ENCODE measurements at places on chromosomes 13 and 19.

DNA sequence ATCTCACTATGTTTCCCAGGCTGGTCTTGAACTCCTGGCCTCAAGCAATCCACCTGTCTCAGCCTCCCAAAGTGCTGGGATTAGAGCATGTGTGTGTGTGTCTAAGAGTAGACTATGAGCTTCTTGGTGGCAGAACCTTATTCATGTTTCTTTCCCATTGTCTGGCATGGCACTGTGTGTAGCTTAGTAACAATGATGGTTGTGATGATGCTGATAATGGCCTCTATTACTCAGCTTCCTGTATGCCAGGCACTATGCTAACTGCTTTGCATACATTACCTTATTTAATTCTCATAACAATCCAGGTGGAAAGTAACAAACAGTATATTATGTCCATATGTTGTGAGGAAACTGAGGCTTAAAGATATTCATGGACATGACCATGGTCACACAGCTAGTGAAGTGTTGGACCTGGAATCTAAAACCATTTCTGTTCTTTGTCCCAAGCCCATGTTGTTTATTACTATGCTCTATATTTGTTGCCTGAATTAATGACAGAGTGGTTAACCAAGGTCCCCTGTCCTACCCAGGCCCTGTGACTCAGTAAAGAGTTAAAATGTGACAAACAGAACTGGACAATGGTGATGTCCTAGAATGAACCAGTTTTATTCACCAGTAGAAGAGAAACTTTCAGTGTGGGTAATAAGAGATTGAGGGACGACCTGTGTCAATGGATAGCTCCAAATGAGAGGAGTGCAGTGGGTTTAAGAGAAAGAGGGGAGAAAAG is 109.6 kb downstream of the KLF5 start:
- DNase-seq, result no peak

DNA sequence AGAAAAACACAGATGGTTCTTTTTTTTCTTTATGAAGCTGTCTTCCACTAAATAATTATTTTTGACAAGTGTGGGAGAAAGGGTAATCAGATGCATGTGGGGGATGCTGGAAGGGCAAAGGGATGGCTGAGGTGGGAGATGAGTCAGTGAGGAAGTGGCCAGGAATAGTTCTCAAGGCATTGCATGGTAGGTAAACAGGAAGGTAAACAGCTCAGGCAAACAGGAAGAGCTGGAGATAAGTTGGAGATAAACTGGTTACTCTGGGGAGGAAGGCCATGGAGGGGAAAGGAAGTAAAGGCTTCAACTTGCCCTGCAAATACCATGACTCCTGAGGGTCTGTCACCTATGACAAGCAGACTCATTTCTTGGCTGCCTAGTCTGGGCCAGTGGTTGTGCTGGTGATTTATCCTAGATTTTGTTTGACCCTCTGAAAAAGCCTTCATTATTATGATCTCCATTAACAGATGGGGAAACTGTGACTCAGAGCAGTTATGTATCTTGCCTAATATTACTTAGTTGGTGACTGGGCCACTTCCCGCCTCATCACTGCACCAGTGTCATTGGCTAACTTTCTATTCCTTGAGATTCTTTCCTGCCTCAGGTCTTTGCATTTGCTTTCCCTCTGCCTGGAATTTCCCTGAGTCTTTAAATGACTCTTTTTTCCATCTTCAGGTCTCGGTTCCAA is 17.1 kb downstream of the ACTL9 start:
- no peak for DNase-seq

DNA sequence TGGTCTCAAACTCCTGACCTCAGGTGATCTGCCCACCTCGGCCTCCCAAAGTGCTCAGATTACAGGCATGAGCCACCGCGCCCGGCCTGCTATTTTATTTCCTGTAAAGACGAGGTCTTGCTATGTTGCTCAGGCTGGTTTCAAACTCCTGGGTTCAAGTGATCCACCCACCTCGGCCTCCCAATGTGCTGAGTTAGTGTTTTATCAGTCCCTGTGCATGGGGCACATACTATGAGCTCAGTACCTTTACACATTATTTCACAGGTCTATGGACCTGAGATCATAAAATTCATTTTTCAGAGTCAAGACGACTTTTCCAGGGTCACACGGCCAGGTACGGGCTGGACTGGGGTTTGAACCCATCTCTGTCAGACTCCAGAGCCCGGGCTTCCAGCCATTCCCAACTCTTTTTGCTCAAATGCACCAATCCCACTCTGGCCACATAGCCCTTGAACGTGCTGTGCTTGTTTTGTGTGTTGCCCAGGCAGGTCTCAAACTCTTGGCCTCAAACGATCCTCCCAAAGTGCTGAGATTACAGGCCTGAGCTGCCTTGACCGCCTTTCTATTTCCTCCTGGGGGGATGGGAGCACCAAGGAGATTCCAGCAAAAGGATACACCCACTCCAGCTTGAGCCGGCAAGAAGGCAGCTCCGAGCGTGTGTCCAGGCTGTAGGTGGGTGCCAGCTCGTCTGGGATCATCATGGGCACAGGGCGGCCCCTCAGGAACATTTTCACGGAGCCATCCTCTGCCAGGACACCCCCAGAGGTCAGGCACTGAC is 1.1 kb downstream of the EML2 start:
- no peak for DNase-seq

- no peak for DNase-seq
Observed at GRCh38 chr19:45663800-45664199, 4.2 kb upstream of the GIPR start.

DNA sequence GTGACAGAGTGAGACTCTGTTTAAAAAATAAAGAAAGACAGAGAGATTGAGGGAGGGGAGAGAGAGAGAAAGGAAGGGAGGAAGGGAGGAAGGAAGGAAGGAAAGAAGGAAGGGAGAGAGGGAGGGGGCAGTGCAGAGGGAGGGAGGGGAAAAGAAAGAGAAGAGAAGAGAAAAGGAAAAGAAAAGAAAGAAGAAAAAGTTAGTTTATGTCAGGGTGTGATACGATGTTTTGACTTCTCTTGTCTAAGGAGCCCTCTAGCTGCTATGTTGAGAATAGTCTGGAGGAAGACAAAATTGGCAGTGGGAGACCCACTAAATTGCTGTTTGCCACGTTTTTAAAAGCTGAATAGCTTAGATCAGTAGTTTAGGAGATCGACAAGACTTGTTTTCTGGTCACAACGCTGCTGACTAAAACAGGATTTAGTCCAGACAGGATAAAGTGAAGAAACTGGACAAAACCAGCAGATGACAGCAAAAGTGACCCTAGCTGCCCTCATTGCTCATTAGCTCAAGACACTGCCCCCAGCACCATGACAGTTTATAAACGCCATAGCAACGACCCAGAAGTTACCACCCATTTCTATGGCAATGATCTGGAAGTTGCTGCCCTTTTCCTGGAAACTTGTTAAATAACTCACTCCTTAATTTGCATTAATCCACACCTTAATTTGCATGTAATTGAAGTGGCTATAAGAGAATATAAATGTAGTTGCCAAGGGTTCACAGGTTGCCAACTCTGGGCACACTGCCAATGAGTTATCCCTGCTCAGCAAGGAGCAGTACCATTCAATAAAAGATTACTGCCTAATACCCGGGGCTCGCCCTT is 11.1 kb downstream of the TEX101 start:
- no peak for DNase-seq

GRCh38 chr19:36210497-36210896 is 4.0 kb downstream of the ZNF565 start:
- DNase-seq, result no peak

DNA sequence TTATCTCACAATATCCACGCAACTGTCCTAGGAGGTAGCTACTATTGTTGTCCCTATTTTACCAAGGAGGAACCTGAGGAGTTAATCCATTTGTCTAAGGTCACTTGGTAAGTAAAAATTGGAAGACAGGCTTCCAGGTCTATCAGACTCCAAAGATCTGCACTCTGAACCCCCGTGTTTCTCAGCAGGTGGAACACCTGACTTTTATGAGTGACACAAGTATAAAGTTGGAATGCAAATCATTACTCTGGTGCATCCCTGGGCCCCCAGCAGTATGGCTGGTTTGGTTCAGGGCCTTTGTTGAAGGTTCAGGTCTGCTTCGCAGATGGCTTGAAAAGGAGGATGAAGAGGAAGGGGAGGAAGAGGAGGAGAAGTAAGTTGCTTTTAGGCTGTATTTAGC is 46.0 kb downstream of the RGCC start:
- DNase-seq, result no peak

DNA sequence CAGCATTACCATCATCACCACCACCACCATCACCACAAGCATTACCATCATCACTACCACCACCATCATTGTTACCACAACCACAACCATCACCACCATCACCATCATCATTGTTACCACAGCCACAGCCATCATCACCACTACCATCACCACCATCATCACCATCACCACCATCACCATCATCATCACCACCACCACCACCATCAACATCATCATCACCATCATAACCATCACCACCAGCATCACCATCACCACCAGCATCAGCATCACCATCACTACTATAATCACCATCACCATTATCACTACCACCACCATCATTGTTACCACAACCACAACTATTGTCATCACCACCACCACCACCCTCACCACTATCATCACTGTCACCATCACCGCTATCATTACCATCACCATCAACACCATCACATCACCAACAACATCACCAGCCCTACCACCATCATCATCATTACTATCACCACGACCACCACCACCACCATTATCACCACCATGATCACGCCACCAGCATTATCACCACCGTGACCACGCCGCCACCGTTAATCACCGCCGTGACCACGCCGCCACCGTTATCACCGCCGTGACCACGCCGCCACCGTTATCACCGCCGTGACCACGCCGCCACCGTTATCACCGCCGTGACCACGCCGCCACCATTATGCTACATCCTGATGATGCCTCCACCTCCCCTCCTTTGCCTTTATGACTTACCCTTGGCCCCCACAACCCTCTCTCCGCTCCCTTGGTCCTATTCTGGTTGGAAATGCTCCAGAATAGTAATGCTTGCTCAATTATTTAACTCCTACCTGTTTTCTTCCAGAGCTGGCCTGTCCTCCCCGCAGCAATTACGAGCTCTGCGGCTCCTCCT is 10.0 kb upstream of the FXYD3 start:
- DNase-seq, result no peak

DNA sequence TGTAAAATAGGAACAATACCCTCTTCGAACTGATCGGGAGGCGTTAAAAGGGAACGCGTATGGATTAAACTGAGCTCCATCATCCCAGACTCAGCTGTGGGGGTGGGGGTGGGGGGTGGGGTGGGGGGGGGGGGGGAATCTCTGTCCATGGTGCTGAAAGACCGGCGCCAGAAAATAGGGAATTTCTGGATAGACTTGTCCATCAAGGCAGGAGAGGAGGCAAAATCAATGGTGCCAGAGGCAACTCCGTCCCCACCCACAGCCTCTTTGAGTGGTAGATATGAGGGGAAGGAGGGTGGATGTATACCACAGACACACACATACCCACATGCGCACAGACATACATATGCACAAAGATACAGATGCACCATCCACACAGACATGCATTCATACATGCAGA is 37.4 kb downstream of the ZNF787 start:
- no peak for DNase-seq

DNA sequence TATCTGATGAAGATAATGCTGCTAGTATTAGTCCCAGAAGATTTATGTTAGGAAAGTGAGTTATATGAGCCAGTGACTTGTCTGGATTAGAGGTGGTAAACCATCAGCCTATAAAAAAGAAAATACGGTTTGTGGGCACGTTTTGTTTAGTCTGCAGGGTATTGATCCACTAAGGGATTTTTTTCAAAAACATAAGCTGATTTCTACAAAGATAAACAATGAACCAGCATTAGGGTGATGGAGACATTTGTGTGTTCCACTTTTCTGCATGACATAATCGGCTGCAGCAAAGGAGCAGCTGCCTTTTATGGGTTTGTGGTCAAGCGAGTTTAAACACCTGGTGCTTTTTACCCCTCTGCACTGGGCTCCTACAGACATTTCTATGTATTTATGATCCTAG is 836.4 kb upstream of the GPC6 start:
- no peak for DNase-seq

DNA sequence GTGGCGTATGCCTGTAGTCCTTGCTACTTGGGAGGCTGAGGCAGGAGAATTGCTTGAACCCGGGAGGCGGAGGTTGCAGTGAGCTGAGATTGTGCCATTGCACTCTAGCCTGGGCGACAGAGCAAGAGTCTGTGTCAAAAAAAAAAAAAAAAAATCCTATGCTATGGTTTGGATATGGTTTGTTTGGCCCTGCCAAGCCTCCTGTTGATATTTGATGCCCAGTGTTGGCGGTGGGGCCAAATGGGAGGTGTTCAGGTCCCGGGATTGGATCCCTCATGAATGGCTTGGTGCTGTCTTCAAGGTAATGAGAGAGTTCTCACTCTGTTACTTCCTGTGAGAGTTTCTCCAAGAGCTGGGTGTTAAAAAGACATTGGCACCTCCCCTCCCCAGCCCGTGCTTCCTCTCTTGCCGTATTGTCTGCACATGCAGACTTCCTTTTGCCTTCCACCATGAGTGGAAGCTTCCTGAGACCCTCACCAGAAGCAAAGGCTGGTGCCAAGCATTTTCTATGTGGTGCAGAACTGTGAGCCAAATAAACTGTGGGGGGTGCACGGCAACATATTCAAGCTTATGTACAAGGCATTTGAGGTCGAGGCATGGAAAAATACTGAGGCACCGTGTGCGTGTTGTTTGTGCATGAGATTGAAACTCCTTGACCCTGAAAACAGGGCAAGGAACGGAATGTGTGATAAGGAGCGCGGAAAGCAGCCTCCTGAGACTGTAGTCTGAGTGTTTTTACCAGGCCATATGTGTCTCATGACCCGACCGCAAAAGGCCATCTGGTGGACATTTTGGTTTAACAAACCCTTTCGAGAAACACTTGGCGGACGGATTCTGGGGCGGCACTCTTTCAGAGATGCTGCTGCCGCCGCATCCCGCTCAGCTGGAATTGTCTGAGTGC is 7.3 kb downstream of the SIGLEC9 start:
- no peak for DNase-seq

GRCh38 chr19:5926641-5927440 is 12.8 kb downstream of the CAPS start:
- no peak for DNase-seq

DNA sequence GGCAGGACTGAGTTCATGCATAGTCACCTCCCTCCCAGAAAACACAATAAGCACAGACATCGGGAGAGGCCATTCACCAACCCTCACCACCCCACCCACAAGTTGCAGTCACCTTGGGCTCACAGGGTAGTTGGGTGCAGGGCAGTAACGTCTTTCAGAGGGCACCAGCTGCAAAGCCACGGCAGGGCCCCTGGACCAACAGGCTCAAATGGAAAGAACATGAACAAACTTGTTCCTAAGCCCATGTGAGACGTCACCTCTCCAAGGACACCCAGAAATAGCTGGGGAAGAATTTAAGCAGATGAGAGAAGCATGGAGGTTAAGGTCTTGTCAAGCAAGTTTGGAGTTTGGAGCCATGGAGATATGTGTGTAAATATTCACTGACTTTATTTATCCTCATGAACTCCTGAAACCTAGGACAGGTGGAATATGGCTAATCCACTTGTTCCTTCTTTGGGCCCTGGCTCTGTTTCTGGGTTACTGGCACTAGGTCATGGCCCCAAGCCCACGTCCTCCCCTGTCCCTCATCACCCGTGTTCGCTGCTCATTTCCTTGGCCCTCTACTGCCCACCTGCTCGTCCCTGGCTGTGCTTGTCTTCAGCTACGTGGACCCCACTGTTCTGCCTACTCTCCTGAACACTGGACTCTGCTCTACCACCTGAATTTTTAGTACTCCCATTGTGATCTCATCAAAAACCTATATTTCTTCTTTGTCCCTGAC is 40.4 kb downstream of the SACS start:
- DNase-seq, result no peak

GRCh38 chr19:5035105-5035761 is 66.3 kb downstream of the KDM4B start:
- no peak for DNase-seq

- DNase-seq, result no peak
Observed at GRCh38 chr13:42656161-42656560, 82.2 kb downstream of the TNFSF11 start.

Data from stimulated activated CD4-positive, alpha-beta T cell treated with anti-CD3 and anti-CD28 coated beads, Interleukin-2, amount 100 ng/mL, for 4 hours (primary cell).